BJ (cell line): ENCODE measurements at places on chromosomes 6 and 20.

DNA sequence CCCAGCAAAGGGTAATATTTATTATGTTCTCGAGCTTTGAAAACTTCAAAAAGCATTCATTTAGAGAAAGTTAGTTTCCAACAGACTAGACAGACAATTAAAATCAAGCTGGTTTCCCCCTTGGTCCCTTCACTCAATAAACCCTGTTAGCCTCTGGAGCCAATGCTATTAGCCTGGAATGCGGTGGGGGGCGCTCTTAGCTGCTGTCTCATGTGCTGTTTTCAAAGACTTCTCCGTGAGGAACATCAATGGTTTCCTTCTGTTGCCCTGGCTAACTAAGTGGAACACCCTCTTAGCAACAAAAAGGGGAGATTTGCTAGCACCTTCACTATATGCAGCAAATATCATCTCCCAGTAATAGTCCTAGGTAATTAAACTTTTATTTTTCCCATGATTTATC lies 86.4 kb downstream of the LY86 start:
- no peak for DNase-seq

GRCh38 chr20:38725931-38726803 lies 1.9 kb downstream of the SLC32A1 start:
- no peak for DNase-seq

GRCh38 chr6:23905133-23905815 lies 220.7 kb upstream of the NRSN1 start:
- DNase-seq: no peak

DNA sequence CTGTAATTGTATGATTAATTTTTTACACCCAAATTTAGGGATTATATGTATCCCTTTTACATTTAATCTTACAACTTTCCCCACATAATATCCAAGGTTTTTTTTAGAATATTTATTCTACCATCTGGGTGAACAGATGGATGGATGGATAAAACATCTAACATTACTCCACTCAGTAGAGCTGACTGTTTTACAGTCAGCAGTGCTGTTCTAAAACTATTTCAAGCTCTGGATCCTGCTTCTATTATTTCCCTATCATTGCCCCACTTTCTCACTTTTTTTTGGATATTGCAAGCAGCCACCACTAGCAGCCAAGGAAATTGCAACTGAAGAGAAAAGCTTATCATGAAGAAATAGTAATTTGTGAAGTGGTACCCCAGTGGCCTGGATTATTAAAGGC lies 173.7 kb downstream of the ARHGAP18 start:
- no peak for DNase-seq

- DNase-seq: no peak
Observed at GRCh38 chr6:68760941-68761676, 126.0 kb downstream of the ADGRB3 start.

GRCh38 chr6:111823831-111824607 lies 49.2 kb downstream of the FYN start:
- DNase-seq: peak; percentile 38

- DNase-seq: no peak
Observed at GRCh38 chr20:53910351-53911002, 159.9 kb downstream of the BCAS1 start.

- no peak for DNase-seq
Observed at GRCh38 chr6:147534116-147534860, 25.8 kb downstream of the SAMD5 start.
